ENCODE measurements at places on chromosomes 5 and 9.

- peak; percentile 22 for DNase-seq
Measured at GRCh38 chr9:131478421-131478868, 24.3 kb upstream of the POMT1 start.

GRCh38 chr9:130183133-130183762, 11.0 kb downstream of the NCS1 start:
- no peak for DNase-seq

DNA sequence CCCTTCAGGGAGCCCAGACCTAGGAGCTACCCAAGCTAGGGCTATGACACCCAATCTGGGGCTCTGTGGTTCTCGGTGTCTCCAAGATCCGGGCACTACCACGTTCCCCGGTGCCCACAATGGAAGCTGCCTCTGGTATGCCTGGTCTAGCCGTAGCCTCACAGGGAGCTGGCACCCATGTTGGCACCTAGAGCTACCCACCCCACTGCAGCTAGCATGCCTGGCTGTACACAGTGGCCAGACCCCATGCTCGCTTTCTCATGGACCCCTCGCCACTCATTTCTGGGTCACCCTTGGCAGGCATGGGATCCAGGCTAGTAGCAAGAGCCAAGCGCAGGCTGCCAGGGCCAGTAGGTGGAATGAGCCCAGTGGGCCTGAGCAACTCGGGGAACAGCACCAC, 109.0 kb downstream of the CYLC2 start:
- no peak for DNase-seq

- DNase-seq: no peak
Measured at GRCh38 chr9:103319979-103320378, 324.8 kb downstream of the CYLC2 start.

GRCh38 chr9:99415606-99416005, 193.5 kb downstream of the SEC61B start:
- no peak for DNase-seq

- DNase-seq: peak; percentile 28
Measured at GRCh38 chr9:95087659-95088242, 229.8 kb downstream of the FANCC start.

GRCh38 chr5:13498279-13498678, 446.2 kb downstream of the DNAH5 start:
- DNase-seq: no peak

DNA sequence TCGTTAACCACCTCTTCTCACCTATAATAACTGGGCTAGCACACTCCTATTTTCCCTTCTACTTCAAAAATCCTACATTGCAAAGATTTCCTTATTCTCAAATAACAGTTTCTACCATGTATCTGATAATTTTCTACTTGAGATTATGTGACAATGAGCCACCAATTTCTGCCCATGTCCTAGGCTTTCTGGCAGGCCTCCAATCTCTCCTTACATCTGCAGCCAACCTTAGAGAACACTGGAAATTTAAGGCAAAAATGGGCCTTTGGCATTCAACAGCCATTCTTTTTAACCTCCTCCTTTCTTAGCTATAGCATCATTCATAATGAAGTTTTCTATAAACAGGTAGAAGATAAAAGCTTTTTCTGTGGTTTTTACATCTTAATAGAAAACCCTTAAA, 225.1 kb downstream of the ARRDC3 start:
- DNase-seq: no peak

- peak; percentile 42 for DNase-seq
Measured at GRCh38 chr9:19471737-19472648, 63.2 kb downstream of the ACER2 start.

- DNase-seq: no peak
Measured at GRCh38 chr9:101418518-101419430, 16.8 kb downstream of the ALDOB start.

DNA sequence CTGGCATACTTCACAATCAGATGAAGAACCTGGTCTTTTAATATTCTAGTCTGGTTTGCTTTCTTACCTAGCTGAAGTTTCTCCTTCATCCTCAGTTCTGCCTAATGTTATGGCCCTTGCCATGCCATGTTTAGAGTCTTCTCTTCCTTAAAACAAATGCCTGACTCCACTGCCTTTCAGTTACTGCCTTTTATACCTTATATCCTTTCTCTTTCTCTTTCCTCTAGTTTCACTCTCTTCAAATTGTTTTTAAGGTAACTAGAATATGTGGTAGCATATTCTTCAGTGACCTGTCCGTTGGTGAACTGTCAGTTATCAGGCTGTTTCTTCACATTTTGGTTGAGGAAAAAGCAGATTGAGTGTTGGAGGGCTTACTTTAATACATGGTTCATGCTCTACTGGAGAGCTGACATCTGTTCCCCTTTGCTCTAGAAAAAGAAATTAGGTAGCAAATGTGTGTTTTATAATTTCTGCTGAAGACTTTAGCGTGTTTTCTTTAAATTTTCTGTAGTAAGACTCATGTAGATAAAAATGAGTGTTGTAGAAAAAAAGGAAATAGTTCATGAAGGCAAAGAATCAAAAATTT, 103.8 kb downstream of the DMXL1 start:
- DNase-seq: no peak

DNA sequence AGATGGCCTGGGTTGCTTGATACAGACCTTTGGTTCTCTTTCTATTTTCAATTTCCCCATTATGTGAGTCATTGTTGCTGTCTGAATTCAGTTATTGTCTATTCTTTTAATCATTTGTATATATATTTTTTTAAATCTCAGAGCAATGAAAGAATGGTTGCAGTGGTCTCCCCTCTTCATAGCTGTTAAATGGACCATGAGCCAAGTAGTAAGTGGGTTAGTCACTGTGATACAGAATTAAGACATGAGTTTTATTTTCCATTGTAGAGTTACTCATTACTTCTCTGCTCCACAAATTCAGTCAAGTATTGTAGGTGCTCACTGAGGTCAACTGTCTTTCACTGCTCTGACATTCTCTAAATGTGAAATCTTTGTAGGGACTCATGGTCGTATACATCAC, 174.6 kb upstream of the GRAMD2B start:
- no peak for DNase-seq

- DNase-seq: no peak
Measured at GRCh38 chr9:127769929-127770582, 8.4 kb downstream of the SH2D3C start.

- DNase-seq: no peak
Measured at GRCh38 chr5:26674846-26675245, 363.5 kb downstream of the CDH9 start.

DNA sequence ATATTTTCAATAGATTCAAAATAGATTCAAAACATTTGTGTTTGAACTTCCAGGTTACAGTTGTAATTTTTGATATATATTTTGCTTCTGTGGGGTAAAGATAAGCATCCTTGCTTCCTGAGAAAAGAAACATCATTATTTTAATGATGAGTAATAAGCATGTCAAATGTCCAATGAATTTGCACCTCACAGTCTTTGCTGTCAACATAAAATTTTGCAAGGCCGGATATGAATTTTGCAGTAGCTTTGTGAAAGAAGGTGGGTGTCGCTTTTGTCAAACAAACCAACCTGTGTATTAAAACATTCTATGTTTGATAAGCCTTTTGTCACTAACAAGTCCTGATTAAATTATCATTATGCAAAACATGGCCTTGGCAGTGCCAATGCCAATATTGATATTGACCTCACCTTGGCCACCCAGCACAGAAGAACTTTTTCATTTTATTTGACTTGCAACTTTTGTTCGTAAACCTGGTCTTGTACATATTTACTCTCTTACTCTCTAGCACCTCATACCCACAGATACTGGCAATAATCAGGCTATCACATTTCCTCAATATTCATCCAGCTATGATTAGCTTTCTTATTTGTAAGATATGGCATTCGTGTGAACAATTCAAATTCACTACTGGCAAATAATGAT, 645.0 kb upstream of the KLF4 start:
- DNase-seq: no peak

- no peak for DNase-seq
Measured at GRCh38 chr5:143347698-143348344, 55.7 kb downstream of the NR3C1 start.

DNA sequence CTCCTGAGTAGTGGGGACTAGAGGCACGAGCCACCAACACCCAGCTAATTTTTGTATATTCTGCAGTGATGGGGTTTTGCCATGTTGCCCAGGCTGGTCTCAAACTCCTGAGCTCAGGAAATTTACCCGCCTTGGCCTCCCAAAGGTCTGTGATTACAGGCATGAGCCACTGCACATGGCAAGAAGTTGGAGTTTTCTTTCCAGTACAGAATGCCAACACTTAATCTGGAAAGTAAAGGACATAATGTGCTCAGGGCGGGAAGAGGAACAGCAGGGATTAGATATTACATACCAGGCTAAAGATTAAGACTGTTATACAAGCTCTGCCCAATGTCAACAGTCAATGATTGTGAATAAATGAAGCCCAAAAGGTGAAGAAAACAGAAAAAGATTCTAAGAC, 47.2 kb upstream of the AGXT2 start:
- no peak for DNase-seq

DNA sequence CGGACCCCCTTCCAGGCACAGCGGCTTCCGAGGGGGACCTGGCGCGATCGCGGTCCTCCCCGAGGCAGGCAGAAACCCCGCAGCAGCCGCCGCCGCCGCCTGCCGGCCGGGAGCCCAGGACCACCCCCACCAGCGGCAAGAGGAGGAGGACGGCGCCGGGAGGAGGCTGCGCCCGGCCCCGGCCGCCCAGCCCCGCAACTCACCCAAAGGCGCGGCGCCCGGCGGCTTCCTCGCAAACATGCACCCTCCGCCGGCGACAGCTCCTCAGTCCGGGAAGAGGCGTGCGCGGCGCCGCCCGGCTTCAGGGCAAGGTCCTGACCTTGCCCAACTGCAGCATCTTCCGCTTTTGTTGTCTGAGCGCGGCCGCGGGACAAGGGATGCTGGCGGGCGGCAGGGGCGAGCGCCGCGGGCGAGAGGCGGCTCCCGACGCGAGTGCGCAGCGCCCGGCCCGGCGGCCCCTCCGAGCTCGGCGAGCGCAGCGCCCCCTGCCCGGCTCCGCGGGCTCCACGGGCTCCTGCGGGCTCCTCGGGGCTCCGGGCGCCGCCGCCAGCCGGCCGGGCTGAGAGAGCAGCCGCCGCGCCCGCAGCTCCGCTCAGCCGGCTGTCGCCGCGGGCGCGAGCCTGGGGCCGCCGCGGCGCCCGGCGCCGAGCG, 507 bp downstream of the CTNND2 start:
- peak; percentile 26 for DNase-seq

DNA sequence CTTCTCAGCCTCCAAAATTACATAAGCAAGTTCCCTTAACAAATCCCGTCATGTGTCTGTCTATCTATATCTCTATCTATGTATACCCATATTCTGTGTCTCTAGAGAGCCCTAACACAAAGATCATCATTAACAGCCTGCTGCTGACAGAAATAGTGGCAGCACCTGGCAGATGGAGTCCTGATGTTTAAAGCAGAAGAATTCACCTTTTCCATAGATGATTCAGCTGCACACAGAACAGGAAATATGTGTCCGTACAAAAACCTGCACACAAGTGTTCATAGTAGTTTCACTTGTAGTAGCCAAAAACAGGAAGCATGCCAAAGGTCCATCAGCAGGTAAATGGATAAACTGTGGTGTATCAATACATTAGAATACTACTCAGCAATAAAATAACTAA, 45.0 kb upstream of the ACO1 start:
- no peak for DNase-seq

- no peak for DNase-seq
Measured at GRCh38 chr9:116269250-116269649, 115.7 kb downstream of the PAPPA start.

DNA sequence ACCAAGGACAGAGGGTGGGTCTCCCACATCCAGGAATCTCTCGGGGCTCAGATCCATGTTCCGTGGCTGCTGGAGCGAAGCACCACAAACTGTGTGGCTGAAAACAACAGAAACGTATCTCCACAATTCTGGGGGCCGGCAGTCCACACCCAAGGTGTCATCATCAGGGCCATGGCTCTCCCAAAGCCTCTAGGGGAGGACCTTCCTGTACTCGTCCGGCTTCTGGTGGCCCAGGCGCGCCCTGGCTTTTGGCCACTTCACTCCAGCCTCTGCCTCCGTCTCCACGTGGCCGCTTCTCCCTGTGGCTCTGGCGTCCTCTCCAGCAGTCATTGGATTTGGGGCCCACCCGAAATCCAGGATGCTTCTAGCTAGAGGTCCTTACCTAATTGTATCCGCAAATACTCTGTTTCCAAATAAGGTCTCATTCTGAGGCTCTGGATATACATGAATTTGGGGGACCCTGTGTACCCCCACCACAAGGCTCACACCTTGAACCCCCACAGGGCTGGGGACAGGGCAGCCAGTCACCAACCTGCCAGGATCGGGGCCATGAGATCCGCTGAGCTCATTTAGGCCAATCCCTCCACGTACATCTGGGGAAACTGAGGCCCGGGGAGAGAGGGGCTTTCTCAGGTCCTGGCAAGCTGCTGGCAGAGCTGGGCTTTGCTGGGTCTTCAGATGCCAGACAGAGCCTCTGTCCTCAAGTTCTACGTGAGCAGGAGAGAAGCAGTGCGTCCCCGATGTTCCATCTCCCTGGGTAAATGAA, 158.2 kb downstream of the OLFM1 start:
- no peak for DNase-seq

- DNase-seq: no peak
Measured at GRCh38 chr5:79505138-79505537, 8.8 kb downstream of the HOMER1 start.

- no peak for DNase-seq
Measured at GRCh38 chr5:73422164-73422563, 26.4 kb downstream of the FOXD1 start.

DNA sequence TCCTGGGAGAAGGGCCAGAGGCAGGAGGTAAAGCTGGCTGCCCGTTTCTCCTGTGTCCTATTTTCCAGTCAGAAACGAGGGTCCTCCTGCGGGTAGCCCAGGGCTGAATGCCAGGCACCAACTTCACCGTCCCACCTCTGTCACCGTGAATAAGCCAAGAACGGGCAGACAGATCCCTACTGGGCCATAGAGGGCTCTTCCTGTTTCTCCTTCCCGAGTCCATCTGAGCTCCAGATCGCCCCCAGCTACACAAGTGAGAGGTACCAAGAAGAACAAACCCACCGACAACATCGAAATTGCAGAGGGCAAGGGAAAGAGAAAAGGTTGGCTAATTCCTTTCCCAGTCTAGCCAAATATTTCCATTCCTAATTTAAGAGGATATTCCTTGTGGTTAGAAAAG, 93.7 kb downstream of the SPOCK1 start:
- DNase-seq: no peak

- DNase-seq: no peak
Measured at GRCh38 chr5:141722266-141722665, 40.2 kb upstream of the ARAP3 start.

GRCh38 chr5:130096483-130096882, 192.2 kb downstream of the CHSY3 start:
- DNase-seq: no peak

Measured in NCI-H1092 treated with DMSO at 0.1 percent for 48 hours (cell line).